ENCODE measurements at places on chromosomes 6 and 20.

GRCh38 chr6:48765352-48765961 is 654.5 kb upstream of the PTCHD4 start:
- peak; percentile 74 for DNase-seq

GRCh38 chr20:23446505-23446904 is 6.2 kb downstream of the CST11 start:
- DNase-seq = peak; percentile 78

DNA sequence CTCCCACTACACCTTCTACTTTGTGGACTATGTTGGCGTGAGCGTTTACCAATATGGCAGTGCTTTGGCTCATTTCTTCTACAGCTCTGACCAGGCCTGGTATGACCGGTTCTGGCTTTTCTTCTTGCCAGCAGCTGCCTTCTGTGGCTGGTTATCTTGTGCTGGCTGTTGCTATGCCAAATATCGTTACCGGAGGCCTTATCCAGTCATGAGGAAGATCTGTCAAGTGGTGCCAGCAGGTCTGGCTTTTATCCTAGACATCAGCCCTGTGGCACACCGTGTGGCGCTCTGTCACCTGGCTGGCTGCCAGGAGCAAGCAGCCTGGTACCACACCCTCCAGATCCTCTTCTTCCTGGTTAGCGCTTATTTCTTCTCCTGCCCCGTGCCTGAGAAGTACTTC is 16.5 kb upstream of the EFHC1 start:
- peak; percentile 21 for DNase-seq

DNA sequence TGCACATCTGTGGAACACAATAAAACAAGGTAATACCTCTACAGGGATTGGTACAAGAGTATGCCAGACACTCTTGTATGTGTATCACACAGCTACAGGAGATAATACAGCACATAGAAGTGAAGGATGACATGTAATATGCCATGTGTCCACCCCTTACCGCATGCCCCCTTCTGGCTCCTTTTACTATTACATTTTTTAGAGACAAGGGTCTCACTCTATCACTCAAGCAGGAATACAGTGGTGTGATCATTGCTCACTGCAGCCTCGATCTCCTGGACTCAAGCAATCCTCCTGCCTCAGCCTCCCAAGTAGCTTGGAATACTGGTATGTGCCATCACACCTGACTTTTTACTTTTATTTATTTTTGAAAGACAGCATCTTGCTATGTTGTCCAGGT is 4.2 kb upstream of the NCR3 start:
- peak; percentile 56 for DNase-seq

Measured in MCF 10A (cell line).